ENCODE measurements at places on chromosomes 5 and 9.

GRCh38 chr5:160445132-160445531 lies 23.5 kb downstream of the PTTG1 start:
- no peak for DNase-seq

- peak; percentile 7 for DNase-seq
Observed at GRCh38 chr5:625516-625915, 13.4 kb downstream of the CEP72 start.

- no peak for DNase-seq
Observed at GRCh38 chr5:55927861-55928655, 66.7 kb downstream of the IL6ST start.

- DNase-seq, result no peak
Observed at GRCh38 chr9:97852001-97852398, 1.0 kb upstream of the FOXE1 start.

GRCh38 chr5:122656160-122656559 lies 118.7 kb upstream of the SNX2 start:
- no peak for DNase-seq

DNA sequence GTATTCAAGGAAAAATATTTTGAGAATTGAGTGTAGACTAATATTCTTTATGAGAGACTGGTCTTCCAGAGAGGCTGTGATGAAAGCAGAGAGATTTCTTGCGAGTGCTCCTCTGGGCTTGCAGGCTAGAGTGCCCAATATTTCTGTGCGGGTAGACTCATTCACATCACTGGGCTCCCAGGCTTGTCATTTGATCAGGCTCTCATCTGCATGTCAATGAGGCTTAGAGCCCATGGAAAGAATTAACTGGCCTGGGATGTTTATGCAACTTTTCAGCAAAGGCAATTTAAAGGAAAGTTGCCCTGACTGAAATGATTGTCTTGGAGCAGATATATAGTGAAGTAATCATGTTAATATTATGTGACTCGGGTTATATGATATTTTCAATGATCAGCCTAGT lies 42.3 kb downstream of the SNCAIP start:
- DNase-seq, result no peak

- no peak for DNase-seq
Observed at GRCh38 chr9:128771094-128771721, 519 bp downstream of the ZER1 start.

- DNase-seq, result no peak
Observed at GRCh38 chr5:109681763-109682162, 8.0 kb upstream of the MAN2A1 start.

DNA sequence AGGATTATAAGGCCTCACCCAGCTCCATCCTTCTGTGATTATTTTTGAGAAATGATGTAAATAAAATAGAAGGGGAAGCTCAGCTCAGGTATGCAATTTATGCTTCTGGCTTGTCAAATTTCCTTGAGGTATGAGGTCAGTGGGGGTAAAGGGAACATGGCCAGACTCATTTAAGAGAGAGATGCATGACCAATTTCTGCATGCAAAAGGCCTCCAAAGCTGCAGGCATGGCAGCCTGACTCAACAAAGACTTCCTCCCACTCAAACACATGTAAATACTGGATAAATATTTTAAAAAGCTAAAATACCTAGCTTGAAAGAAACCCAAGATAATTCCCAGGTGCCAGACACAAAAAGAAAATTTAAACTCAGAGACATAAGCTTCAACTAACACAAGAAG lies 101.4 kb upstream of the SLC1A3 start:
- no peak for DNase-seq

GRCh38 chr9:110259566-110259965 lies 3.3 kb upstream of the TXN start:
- no peak for DNase-seq

GRCh38 chr9:99567436-99567835 lies 254.2 kb upstream of the NR4A3 start:
- DNase-seq, result no peak

GRCh38 chr5:90810211-90810610 lies 251.6 kb downstream of the ADGRV1 start:
- no peak for DNase-seq

- DNase-seq, result no peak
Observed at GRCh38 chr9:908536-909205, 67.2 kb downstream of the DMRT1 start.

GRCh38 chr5:116476897-116477537 lies 97.6 kb downstream of the SEMA6A start:
- DNase-seq, result no peak

DNA sequence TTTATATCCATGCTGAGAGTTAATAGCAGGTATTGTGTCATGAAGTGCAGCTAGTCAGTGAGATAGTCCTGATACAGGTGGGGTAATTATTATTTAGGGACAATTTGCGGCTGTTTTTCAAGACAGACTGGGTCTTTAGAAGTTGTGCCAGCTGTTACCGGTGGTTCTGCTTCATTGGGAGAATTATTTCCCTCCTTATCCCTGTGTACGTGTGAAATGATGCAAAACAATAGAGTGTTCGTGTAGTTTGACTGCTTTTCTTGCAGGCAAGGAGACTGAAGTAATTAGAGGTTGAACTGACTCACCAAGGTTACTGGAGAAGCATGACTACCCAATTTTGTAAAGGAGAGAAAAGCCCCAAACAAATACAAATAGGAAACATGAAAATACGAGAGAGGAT lies 101.7 kb downstream of the ARRDC3 start:
- DNase-seq, result no peak

DNA sequence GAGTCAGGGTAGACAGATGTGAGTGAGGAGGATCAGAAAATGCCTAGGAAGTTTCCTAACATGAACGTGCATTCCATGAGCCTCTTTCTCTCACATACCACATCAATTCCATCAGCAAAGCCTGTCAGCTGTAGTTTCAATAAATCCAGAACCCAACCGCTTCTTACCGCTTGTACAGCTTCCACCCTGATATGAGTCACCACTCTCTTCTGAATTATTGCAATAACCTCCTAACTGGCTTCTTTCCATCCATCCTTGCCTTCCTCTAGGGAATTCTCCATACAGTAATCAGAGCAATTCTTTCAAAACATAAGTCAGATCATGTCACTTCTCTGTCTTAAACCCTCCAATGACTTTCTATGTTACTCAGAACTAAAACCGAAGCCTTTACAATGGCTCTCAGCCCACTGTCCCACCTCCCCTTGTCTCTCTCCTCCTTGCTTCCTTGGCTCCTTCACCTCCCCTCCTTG lies 8.1 kb upstream of the RAD23B start:
- DNase-seq, result no peak

DNA sequence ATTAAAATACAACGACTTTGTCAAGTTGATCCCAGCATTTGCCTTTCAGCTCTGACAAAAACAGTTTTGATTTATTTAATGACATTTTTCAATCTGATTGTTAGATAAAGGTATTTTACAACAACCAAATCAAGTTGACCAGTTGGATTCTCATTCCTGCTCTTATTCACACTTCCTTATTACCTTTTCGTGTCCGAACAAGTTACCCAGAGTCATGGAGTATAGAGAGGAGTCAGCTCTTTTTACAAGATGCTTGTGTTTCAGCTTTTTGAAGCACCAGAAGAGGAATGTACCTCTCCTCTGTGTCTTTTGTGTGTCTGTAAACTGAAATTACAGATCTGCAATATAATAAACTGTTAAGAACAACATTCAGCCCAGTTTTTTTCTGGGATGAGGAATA lies 151.3 kb upstream of the TMEM161B start:
- DNase-seq, result no peak

- no peak for DNase-seq
Observed at GRCh38 chr5:11126844-11127243, 365.8 kb upstream of the DAP start.

GRCh38 chr5:93107141-93107540 lies 473.9 kb downstream of the NR2F1-AS1 start:
- no peak for DNase-seq

- no peak for DNase-seq
Observed at GRCh38 chr5:133234273-133234672, 182.5 kb downstream of the HSPA4 start.

DNA sequence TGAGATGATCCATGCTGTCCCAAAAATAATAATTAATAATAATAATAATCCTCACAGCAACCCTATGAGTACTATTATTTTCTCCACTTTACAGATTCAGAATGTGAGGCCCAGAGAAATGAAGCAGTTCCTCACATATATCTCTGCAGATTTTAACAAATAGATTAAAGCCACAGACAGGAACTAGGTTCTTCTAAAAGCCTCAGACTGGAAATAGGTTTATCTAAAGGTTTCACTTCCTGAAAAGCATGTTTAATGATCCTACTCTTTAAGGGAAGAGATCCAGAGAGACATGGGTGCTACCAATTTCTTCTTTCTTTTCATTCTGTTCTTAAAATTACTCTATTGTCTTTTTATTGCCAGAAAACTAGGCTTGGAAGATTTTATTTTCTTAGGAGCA lies 1079.4 kb upstream of the COX7C start:
- DNase-seq, result no peak

- no peak for DNase-seq
Observed at GRCh38 chr5:168327019-168327421, 35.6 kb downstream of the WWC1 start.

GRCh38 chr9:107049803-107050184 lies 186.8 kb downstream of the ZNF462 start:
- DNase-seq, result no peak

DNA sequence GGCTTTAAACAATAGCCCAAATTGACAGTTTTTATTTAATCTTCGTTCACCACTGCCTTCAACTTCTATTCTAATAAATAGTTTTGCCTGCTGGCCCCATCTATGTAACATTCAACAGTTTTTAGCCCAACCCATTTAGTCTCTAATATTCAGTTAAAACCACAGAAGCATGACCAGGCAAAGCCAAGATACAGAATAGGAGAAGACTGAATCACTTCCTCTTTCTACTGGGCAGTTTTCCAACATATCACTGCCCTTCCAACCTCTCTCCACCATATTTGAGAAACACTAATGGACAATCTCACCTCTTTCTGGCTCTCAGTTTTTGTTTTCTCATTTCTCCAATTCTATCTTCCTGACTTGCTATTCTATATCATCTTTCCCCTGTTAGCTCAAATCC lies 352.9 kb downstream of the DNAH5 start:
- no peak for DNase-seq

- DNase-seq, result no peak
Observed at GRCh38 chr5:122581629-122582028, 193.3 kb upstream of the SNX2 start.

DNA sequence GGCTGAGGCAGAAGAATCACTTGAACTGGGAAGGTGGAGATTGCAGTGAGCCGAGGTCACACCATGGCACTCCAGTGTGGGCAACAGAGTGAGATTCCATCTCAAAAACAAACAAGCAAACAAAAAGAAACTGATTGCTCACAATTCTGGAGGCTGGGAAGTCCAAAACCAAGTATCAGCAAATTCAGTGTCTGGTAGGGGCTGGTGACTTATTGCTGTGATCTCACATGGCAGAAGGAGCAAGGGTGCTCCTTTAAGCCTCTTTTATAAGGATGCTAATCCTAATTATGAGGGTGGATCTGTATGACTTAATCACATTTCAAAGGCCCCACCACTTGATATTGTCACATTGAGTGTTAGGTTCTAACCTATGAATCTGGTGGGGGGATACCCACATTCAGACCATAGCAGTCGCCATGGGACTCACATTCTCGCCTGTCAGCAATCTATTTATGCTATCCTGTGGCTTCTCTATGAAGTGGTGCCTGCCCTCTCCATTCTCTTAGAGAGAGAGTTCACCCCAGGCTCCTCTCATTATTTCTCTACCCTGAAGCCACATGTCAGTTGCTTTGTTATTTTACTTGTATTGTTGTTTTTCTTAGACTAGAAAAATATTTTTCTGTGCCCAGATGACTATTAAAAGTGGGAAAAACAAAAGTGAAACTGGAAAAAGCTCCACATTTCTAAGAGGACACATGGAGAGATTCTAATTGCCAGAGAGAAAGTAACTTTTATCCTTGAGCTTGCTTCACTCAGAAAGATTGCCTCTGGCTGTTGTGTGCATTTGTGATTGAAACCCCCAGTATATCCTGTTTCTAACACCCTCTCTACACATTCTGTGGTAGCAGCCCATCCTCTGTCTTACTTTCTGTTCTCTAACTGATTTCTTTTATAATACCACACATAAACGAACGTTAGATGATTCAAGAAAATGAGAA lies 18.8 kb upstream of the PRLR start:
- no peak for DNase-seq

- DNase-seq, result peak; percentile 18
Observed at GRCh38 chr5:1312993-1313833, 18.3 kb upstream of the TERT start.

DNA sequence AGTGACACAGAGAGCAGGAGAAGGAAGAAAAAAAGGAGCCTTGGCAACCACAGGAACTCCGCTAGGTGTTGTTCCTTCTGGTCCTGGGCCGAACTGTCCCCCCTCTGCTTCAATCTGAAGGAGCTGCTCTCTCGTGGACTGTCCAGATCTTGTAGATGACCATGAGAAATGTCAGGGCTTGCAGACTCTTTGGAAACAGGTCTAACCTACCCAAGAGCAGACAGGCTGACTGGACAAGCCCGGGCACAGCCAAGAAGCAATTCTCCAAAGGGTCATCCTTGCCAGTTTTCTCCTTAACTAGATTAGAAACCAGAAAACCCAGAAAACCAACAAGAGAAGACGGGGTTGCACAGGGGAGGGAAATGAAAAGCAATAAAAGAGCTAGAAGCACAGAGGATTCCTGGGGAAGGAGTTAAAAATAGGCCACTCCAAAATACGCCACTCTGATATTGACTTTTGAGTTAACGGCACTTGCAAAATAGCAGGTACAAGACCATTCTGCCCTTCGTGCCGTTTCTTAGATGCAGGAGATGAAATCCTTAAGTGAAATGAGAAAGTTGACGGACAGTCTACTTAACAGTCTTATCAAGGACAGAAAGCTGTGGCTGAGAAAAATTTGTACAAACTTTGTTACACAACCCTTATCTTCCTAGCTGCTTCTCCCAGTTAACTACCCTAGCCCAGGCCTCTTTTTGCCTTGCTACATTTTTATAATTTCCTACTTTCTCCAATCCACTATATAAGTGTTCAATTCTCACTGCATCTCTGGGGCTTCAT lies 5.8 kb downstream of the GCNT4 start:
- DNase-seq, result no peak

DNA sequence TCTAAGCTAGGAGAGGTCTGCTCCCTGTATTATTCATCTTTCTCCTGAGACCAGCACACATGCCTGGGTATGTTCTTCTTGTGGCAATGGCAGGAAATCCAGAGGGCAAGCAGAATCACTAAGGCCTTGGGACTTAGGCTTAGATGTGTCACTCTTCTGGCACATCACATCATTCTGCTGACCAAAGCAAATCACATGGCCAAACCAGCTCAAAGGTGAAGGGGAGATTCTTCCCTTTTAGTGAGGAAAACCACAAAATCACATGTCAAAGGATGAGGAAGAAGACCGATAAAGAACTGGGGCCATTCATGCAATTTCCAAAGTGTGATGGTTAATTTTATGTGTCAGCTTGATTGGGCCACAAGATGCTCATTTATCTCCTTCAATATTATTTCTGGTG lies 5.7 kb upstream of the AGGF1 start:
- DNase-seq, result no peak

GRCh38 chr5:147483961-147484707 lies 25.7 kb downstream of the DPYSL3 start:
- peak; percentile 89 for DNase-seq

All from left hindlimb (tissue), 1 donor.